T-cell (primary cell): ENCODE measurements at places on chromosomes 3 and 15. TPM values are rescaled to one million over a fixed set of nuclear protein-coding genes. Genes with fewer than 3 reads are reported as not detected.

PTX3 gene
- total RNA-seq: not detected

TERC gene
- total RNA-seq: 10.4 TPM

DNA sequence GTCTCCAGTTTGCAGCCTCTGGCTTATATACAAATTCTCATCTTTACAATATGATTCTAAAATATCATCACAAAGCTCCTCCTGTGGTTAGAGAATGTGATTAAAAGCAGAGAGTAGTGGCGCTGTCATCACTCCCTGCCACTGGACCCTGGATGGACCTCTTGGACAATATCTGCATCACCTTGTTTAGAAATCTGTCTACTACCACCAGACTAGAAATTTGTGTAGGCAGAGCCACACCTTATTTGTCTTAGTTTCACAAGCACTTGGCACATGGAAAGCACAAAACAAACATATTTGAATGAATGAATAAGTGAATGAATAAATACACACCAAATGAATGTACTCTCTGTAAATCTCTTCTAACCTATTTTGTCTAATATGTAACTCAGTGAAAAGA lies 68.1 kb downstream of the IMPG2 start:
- DNase-seq: no peak

GRCh38 chr3:18891641-18892040 lies 256.7 kb upstream of the KCNH8 start:
- DNase-seq: peak; percentile 45

MAGEL2 gene
- total RNA-seq: not detected

DNA sequence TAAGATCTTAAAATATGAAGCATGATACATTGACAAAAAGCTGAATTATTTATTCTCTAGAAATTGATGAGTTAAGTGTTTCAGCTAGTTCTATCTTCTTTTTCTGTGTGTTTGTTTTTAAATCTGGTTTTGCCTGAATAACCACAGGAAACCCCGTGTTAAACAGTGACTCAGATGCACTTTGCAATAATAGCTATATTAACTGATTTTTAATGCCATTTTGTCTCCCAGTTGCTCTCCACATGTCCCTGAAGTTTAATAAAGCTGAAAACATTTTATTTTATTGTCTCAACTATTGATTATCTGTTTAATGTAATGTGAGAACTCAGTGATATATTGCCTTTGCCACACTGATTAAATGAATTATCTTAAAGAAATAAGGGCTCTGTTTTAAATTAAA lies 42.8 kb upstream of the ROBO1 start:
- no peak for DNase-seq

DNA sequence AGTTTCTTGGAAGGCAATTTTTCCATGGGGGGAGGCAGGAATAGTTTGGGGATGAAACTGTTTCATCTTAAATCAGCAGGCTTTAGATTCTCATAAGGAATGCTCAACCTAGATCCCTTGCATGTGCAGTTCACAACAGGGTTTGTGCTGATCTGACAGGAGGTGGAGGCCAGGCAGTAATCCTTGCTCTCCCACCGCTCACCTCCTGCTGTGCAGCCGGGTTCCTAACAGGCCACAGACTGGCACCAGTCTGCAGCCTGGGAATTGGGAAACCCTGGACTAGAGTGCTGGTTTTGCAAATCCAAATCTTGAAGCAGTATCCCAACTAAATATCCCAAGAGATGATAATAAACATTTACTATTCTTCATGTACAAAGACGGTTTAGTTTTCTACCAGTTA lies 256.3 kb upstream of the TMCO5A start:
- no peak for DNase-seq

RUVBL1 gene
- 31.6 TPM for total RNA-seq

GMNC gene
- total RNA-seq: not detected

HDC gene
- total RNA-seq: 4.3 TPM

DNA sequence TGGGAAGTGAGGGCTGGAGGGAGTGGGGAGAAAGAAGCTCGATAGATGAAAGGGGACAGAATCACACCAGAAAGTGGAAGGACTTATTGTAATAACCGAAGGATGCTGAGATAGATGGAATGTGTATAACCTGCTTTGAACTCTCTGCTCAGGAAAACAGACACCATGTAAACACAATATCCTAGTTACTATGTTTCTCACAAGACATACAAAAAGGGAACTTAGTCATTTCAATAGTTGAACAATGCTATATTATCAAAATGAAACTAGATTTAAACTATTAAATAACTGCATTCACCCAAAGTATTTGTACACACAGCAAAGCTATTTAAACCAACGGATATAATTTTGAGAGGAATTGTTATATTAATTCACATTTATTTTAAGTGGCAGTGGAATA lies 108.3 kb upstream of the GADL1 start:
- DNase-seq: no peak

GRCh38 chr3:169618894-169619792 lies 44.4 kb downstream of the MECOM start:
- no peak for DNase-seq

- no peak for DNase-seq
Measured at GRCh38 chr15:52220251-52220650, 29.1 kb upstream of the GNB5 start.

FOXL2NB gene
- not detected for total RNA-seq

- DNase-seq: no peak
Measured at GRCh38 chr3:134911586-134912548, 116.8 kb downstream of the EPHB1 start.

DNA sequence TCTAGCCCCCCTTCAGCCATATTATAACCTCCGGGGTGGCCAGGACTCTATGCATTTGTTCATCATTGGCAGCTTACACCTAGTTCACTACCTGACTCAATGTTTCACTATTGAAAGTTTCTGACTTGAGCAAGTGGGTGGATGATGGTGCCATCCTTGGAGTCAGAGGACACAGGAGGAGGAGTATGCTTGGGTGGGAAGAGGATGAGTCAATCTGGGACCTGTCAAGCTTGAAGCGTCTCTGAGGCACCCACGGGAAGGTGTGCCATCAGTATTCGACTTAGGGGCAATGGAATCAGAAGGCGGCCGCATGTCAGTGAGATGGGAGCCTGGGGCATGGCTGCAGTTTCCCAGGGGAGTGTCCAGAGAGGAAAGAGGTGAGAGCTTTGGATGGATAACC lies 133.3 kb downstream of the EPHB1 start:
- no peak for DNase-seq

DNA sequence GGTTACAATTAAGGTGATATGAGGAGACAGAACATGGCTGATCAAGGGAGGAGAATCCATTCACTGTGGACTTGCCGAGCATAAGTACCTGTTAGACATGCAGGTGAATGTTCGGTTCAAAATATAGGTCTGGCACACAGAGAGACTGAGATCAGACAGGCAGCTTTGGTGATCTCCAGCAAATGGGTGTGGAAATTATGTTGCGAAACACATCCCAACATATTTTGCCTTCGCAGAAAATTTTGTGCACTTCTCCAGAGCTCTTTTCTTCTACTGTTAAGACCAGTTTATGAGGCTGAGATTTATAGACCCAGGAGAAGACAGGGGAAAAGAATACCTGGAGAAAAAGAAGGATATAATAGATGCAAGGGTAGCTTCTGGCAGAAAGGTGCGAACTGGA lies 183.2 kb downstream of the NEK10 start:
- DNase-seq: no peak

PLSCR5 gene
- not detected for total RNA-seq

SLC9A9 gene
- 14.1 TPM for total RNA-seq

DNA sequence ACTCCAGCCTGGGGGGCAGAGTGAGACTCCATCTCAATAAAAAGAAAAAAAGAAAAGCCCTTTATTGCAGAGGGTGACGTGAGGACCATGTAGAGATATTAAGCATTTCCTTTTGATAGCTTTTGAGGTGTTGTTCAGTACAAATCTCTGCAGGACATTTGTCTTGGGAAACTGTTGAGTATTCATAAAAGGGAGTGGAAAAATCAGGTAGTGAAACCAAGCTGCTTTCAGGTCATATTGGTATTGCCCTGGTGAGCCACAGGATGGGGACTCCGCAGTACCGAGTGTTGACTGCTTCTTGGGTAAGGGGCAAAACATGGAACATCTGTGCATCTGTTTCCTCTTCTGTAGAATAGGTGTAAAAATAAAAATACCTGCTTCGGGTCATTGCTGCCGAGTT lies 9.9 kb downstream of the ITPR1 start:
- DNase-seq: no peak

FAM227B gene
- total RNA-seq: 4.7 TPM

SH2D7 gene
- not detected for total RNA-seq

SOX2 gene
- total RNA-seq: 0.28 TPM

- no peak for DNase-seq
Measured at GRCh38 chr3:185753354-185753753, 71.5 kb downstream of the IGF2BP2 start.

DNA sequence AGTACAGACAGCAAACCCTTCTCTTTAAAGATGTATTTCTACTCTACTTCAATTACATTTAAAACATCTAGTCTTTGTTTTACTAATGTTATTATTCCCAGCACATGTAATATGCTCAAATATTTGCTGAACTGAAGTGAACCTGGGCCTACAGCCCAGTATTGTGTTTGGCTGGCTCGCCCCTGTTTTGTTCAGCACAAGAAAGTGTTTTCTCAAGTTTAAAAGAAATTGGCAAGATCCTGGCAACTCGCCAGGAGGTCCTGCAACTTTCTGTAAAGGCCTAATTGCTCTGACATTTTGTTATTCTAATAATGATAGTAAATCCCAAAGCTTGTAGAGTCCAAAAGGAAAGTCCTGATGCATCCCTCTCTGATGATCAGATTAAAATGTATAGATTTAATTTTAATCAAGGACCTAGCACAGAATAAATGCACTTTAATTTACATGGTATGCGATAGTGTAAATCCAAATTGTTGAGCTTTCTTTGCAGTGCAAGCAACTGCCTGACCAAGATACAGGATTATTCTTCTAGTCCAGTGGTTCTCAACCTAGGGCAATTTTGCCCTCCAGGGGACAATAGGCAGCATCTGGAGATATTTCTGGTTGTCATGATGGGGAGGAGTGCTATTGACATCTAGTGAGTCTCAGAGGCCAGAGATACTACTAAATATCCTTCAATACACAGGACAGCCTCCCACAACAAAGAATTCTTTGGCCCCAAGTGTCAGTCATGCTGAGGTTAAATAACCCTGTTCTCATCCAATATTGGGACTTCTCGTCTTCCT lies 35.7 kb upstream of the TMOD3 start:
- no peak for DNase-seq

DNA sequence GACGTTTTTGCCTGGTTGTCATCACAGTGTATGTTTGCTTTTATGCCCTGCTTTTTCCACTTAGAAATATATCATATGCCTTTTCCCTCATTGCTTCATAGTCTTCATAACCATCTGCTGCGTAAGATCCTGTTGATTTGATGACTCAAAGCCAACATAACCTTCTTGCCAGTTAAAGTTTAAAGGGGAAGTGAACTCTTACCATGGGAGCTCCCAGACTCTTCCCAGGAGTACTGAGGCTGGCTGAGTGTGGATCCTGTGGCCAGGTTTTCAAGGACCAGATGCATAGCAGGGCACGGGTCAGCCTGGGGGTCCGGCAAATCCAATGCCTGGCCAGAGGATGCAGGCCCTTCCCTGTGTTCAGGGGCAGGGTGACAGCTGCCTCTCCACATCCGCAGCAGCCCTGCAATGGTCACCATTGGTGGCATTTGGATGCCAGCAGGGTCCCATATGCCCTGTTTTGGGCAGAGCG lies 42.0 kb upstream of the SACM1L start:
- DNase-seq: no peak

DNA sequence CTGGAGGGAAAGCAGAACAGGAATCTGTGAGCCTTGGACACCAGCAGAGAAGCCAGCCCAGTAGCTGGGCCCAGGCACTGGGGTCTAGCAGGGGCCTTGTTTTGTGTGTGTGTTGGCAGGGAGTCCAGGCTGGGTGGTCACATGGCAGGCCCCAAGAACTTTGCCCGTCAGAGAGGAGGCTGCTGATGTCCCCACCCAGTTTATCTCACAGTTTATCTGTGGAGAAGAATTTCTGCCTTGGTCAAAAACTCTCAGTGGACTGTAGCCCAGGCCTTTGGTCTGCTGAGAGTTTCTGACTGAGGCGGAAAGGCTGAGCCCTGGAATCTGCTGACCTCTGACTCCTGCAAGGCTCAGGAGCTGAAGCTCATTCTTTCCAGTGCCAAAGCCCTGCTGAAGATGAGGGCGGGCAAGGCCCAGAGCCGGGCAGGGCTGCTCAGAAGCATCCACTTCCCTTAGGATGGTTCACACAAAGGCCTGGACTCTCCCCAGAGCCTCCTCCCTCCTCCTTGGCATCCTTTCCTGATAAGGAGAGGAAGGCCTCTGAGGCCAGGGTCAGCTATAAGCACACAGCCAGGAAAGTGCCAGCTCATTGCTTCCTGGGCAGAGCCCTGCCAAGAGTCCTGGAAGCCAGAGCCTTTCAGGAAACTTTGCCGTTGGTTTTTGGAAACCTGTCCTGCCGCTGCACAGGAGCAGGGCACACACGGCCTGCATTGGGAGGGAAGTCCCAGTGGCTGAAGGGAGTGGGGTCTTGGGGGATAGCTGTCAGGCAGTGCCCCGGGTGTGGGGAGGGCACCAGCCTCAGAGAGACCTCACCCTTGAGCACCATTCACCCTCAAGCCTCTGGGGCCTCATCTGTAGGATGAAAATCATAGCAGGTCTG lies 37.2 kb upstream of the SLCO2A1 start:
- no peak for DNase-seq

CLK3 gene
- 180 TPM for total RNA-seq

UACA gene
- total RNA-seq: 0.36 TPM

CCDC54 gene
- total RNA-seq: not detected

CLCN2 gene
- 4.4 TPM for total RNA-seq

- no peak for DNase-seq
Measured at GRCh38 chr3:19267040-19267439, 118.7 kb downstream of the KCNH8 start.

- no peak for DNase-seq
Measured at GRCh38 chr3:23888617-23889228, 28.1 kb downstream of the NKIRAS1 start.

DNA sequence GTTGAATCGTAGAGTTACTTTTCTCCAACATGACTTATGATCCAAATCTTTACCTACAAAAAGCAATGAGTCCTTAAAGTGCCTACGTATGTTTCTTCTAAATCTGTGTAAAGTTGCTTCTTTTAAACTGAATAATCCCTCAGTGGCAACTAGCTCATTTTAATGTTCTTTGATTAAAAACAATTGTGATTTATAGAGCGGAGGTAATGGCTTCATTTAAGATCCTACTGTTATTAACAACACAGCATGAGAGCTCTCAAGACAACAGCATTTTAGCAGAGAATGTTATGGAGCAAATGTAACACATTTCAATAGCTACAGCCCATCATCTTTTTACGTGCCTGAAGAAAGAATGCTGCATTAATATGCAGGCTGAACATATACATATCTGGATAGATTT lies 55.3 kb upstream of the VGLL3 start:
- no peak for DNase-seq

- no peak for DNase-seq
Measured at GRCh38 chr3:142963234-142963515, 299 bp downstream of the PAQR9 start.

- DNase-seq: no peak
Measured at GRCh38 chr3:186124592-186124991, 15.7 kb upstream of the ETV5 start.
